ENCODE measurements at places on chromosomes 13 and 19. TPM values are rescaled to one million over a fixed set of nuclear protein-coding genes. Genes with fewer than 3 reads are reported as not detected.

Gene MUC16
- not detected for total RNA-seq

Gene SBSN
- not detected for total RNA-seq

Gene C13orf42
- total RNA-seq = not detected

Gene DPF1
- 5.0 TPM for total RNA-seq

Gene TMC4
- 0.71 TPM for total RNA-seq

Gene KIR2DL3
- total RNA-seq = not detected

All from endothelial cell of umbilical vein (primary cell).